ENCODE measurements at places on chromosomes 7 and 10. TPM values are rescaled to one million over a fixed set of nuclear protein-coding genes. Genes with fewer than 3 reads are reported as not detected.

Gene RASA4B
- 5.8 TPM for polyA plus RNA-seq

Gene FAM13C
- polyA plus RNA-seq, result 3.4 TPM

Gene ASB15
- polyA plus RNA-seq, result 23.7 TPM

Gene CCNY
- polyA plus RNA-seq, result 27.7 TPM

Gene CHCHD2
- polyA plus RNA-seq, result 522 TPM

Gene C10orf143
- 4.0 TPM for polyA plus RNA-seq

Gene FXYD4
- polyA plus RNA-seq, result not detected

Gene FAM25G
- polyA plus RNA-seq, result not detected

Gene VSTM4
- polyA plus RNA-seq, result 9.9 TPM

Gene LIPM
- polyA plus RNA-seq, result not detected

Gene CRYGN
- polyA plus RNA-seq, result 0.07 TPM

Gene TRIL
- polyA plus RNA-seq, result 0.84 TPM
